H54 (cell line): ENCODE measurements at places on chromosomes 11 and 22.
A peak's percentile ranks its signal among the peaks of the same experiment; 100 is the strongest.

DNA sequence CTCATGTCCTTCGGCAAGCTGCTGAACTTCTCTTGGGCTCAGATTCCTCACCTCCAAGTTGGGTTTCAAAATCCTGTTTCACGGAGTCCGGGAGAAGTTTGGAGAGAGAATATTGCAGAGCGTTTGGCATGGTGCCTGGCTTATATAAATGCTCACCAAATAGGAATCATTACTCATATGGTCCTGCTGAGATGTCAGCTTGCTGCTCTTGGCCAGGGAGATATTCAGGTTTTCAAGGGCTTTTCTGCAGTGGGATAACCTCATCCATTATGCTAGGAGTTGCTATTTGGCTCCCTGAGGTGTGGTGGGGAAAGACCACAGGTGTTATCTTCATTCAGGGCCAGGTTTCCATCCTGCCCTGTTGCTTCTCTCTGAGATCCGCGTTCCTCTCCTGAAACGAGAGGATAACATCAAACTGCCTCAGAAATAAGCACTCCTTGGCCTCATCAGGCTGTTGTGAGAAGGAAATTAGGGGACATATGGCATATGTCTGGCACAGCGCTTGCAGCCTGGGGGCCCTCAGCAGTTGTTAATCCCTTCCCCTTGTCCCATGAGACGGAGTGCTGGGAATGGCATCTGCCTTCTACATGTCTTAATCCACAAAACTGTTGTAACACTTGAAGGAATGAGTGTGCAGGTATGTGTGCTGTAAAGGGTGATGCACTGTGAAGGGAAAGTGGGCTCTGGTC lies 29.9 kb upstream of the ACER3 start:
- DNase-seq: no peak

- DNase-seq: no peak
Measured at GRCh38 chr11:59667812-59668187, 1.0 kb downstream of the PATL1 start.

- DNase-seq: no peak
Measured at GRCh38 chr11:12222055-12222792, 111.8 kb downstream of the MICAL2 start.

DNA sequence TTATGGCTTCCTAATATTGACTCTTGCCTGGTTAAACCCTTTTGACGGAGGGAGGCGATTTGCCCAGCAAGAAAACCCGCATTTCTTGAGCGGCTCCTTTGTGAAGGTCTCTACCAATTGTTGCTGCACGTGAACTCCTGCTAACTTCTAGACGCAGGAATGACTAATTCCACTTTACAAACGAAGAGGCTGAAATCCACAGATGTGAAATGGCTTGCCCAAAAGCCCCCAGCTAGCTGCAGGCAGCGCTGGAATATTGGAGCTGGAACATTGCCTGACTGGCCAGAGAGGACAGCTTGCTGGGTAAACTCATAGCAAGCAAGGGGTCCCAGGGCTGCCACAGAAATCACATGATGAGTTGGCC lies 542 bp downstream of the GCAT start:
- DNase-seq: no peak

GRCh38 chr22:49873228-49873940 lies 19.7 kb downstream of the ZBED4 start:
- no peak for DNase-seq

DNA sequence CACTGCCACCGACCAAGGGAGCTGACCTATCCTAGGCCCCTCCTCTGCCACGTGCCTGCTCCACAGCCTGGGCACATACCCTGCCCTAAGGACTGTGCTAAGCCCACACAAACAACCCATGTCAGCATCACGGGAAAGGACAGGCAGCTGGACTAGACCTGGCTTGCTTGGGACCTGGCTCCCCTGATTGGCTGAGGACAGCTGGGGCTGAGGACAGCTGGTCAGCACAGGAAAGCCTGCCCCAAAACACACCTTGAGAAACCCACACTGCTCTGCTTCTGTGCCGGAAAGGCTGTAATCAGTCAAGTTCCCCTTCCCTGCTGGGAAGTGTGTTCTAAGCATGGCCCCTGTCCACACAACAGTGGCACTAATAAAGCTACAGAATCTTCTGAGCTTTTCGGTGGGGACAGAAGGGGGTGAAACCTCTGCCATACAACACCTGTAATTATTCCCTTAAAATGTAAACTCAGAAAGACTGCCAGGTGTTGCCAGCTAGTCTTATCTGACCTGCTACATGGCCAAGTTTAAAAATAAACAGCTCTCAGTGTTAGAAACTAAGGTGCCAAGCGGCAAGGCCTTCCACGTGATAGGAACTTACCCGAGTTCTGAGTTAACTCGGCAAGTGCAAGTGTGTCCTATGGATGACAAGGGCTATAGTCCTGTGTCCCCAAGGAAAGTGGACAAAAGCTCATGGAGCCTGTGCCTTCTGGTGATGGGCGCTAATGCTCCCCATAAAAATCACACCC lies 35.7 kb upstream of the ARFGAP3 start:
- DNase-seq: no peak

GRCh38 chr11:26904132-26904531 lies 89.8 kb upstream of the FIBIN start:
- DNase-seq: no peak

GRCh38 chr11:16841481-16841880 lies 103.0 kb downstream of the C11orf58 start:
- DNase-seq: no peak

DNA sequence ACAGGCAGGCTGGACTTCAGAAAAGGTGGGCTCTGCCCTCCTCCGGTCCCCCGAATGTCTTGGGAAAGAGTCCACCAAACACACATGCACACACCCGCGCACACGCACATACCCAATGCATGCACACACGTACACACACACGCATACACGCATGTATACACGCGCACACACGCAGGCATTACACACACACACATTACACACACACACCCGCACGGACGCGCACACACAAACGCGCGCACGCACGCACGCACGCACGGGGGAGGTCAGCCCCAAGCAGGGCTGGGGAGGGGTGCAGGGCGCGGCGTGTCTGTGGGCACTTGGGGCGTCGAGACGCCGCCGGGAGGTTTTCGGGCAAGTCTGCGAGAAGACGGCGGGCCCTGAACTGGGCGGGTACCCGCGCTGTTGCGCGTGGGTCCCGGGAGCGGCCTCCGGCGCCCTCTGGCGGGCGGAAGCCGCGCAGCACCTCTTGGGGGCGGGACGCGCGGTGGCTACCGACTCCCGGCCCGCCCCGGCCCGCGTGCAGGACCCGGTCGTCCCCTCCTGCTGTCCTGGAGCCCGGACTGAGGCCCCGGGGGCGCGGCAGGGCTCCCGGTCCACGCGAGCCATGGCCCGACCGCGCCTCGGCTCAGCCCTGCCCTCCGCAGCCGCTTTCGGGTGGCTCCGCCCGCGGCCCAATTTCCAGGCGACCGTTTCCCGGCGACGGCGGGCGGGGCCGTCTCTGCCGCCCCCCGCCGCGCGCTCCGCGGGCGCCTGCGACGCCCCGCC lies 3.6 kb downstream of the SEPTIN5 start:
- peak; percentile 81 for DNase-seq

- DNase-seq: no peak
Measured at GRCh38 chr11:9512370-9513019, 51.7 kb downstream of the ZNF143 start.

GRCh38 chr11:72422414-72422813 lies 11.9 kb downstream of the CLPB start:
- no peak for DNase-seq

DNA sequence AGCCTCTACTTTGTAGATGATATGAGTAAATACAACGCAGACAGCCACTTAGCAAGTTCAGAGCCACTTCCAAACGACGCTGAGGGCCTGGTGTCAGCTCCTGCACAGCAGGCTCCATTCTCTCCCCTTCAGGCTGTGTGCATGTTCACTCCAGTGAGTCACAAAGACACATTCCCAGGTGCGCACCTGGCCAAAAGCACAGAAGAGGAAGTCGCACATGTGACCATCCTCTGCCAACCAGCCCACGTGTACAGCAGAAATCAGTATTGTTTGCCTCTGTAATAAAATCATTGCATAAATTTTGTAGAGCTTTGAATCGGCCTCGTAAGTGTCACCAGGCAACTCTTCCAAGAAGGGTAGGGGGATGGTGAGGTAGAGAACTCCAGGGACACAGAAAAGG lies 19.5 kb upstream of the TPH1 start:
- no peak for DNase-seq

DNA sequence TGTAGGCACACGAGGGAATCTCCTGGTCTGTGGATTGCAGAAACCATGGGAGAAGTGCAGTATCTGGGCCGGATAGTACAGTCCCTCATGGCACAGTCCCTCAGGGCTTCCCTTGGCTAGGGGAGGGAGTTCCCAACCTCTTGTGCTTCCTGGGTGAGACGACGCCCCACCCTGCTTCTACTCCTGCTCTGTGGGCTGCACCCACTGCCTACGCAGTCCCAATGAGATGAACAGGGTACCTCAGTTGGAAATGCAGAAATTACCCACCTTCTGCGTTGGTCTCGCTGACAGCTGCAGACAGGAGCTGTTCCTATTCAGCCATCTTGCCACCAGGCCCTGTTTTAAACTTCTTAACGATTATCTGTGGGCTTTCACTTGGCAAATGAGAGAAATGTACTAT lies 157.2 kb upstream of the CARD18 start:
- DNase-seq: no peak

GRCh38 chr22:49268924-49269323 lies 558.7 kb downstream of the BRD1 start:
- no peak for DNase-seq

DNA sequence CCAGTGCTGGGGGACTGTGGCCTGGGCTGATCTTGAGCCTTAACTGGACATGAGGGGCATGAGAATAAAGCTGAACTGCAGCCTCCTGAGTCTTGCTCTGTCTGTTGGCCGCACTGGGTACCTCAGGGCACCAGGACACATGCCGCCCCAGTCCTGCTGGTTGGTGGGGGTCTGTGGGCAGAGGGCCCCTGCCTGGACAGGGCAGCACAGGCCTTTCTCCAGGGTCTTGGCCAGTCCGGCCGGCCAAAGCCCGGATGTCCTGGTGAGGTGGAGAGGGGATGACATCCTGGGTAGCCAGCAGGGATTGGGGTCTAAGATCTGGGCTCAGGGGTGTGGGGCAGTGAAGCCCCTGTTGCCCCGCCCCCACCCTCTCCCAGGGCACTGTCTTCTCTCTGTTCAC lies 1.5 kb upstream of the RPS6KA4 start:
- no peak for DNase-seq

- DNase-seq: no peak
Measured at GRCh38 chr22:37393746-37394145, 33.5 kb downstream of the ELFN2 start.

- DNase-seq: no peak
Measured at GRCh38 chr22:43106302-43106701, 4.2 kb upstream of the BIK start.

GRCh38 chr22:46774253-46774979 lies 12.0 kb downstream of the TBC1D22A start:
- no peak for DNase-seq
